Karpas-422 (cell line): ENCODE measurements at places on chromosomes 16 and 17. TPM values are rescaled to one million over a fixed set of nuclear protein-coding genes. Genes with fewer than 3 reads are reported as not detected.

Gene FBXO39
- total RNA-seq, result not detected in 2 replicates

Gene CCL22
- total RNA-seq, result not detected in 2 replicates

Gene SDR42E2
- total RNA-seq, result not detected in 2 replicates

GRCh38 chr16:49470513-49470991 is 96.9 kb downstream of the C16orf78 start:
- H3K4me1 ChIP-seq, result peaks cover 65% of the 10 kb centered on the region
- H3K27ac ChIP-seq, result no peak overlapping the region

DNA sequence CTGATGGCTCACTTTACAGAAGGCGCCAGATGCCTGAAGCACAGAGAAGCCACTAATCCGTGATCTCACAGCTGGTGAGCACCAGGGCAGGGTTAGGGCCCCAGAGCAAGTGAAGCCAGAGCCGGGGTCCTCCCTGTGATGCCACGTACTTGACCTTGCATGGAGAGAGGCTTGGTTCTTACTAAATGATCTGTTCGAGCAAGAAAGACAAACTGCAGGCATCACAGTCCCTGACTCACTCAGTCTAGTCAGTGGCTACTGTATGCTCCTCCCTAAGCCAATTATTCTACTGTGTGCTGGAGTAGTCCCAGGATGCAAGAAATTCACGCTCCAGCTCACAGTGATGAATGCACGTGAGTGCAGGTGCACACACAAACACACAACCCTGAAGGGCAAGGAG is 55.4 kb downstream of the SDK2 start:
- DNase-seq, result no peak
- H3K4me3 ChIP-seq, result no peak overlapping the region
- H3K27me3 ChIP-seq, result no peaks in the 10 kb centered on the region
- peaks cover 3% of the 10 kb centered on the region; the same call in 1 of the 2 replicates for H3K4me1 ChIP-seq
- H3K27ac ChIP-seq, result no peak overlapping the region
